NCI-H2107 (cell line): ENCODE measurements at places on chromosomes 16 and 17.

DNA sequence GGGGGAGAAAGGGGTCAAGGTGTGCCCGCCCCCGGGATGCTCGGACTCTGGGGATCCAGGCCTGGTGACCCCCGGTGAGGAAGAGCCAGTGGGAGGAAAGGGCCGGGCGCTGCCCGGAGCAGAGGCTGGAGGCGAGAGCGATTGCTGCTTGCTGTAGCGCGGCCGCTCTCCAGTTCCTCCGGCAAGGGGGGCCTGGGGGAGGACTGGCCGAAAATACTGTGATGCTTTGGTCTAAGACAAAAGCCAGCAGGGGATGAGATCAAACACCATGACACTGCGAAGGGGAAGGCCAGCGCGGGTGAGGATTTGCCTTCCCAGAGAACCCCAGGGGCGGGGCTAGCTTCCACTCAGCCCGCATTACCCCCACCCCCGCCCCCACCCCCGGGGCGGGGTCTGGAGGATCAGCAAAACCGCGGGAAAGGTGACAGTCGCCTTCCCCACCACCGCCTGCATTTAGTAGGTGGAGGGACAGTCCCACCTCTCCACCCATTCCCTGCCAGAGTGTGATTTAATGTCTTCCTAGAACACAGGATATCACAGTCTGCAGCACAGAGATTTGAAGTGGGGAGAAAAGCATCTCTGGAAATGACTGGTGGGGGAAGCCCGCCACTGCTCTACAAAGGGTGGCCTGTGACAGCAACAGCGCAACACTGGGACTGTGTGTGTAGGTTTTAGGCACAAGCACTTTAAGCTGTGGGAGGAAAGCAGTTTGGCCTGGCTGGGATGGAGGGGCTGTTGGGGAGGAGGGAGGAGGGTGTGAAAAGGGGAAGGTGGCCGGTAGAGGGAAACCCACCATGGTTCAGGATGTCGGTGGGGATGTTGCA is 25.7 kb downstream of the MRC2 start:
- peak; percentile 59 for DNase-seq

DNA sequence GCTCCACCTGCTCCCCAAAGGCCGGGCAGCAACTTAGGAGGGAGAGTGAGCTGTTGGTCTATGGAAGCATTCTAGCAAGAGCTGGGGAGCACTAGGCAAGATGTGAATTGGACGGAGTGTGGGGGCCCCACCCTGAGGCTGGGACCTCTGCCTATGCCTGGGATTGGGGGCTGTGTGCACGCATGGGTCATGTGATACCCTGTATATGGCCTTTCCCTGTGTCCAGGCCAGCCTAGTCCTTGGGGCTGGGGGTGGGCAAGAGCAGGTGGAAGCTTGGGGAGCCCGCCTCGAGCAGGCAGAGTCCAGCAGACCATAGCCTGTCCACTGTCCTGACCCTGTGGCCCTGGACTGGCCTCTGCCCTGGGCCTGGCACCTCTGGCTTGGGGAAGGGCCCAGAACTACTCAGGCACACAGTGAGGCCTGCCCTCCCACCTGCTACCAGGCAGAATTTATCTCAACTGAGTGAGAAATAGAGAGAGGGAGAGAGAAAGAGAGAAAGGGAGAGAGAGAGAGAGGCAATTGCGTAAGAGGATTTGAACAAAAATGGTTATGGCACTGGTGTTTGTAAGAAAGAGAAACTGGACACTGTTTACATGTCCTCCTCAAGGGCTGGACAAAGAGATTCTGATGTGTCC is 19.1 kb downstream of the PDP2 start:
- no peak for DNase-seq

DNA sequence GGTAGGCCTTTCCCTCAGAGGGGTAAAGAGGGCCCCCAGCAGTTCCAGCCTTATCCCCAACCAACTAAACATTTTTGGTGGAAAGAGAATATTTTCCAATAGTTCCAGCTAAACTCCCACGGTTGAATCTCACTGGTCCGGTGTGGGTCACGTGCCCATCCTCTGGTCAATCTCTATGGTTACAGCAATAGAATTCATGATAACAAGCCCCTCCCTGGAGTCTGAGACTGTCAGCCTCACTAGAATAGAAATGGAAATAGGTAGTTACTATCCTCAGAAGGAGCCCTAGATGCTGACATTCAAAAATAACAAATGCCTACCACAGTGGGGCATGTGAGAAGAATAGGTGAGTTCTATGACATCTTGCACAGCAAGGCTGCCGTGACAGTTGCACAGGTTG is 37.5 kb upstream of the LITAF start:
- no peak for DNase-seq

- DNase-seq: no peak
Measured at GRCh38 chr16:79192904-79193303, 407.6 kb downstream of the MAF start.

- no peak for DNase-seq
Measured at GRCh38 chr17:39352511-39352910, 48.9 kb downstream of the FBXL20 start.

DNA sequence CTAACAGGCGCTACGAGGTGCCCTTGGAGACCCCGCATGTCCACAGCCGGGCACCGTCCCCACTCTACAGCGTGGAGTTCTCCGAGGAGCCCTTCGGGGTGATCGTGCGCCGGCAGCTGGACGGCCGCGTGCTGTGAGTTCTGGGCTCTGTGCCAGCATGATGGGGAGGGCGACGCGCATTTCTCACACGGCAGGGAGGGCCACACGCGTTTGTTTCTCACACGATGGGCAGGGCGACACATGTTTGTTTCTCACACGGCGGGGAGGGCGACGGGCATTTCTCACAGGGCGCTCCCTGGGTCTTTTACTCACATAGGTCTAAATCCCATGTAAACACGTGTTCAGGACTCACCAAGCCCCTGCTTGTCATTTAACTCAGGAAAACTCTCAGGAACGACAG is 4.4 kb downstream of the GAA start:
- DNase-seq: no peak

GRCh38 chr17:37234106-37234505 is 141.7 kb upstream of the C17orf78 start:
- DNase-seq: no peak

- no peak for DNase-seq
Measured at GRCh38 chr16:47045023-47045422, 71.5 kb upstream of the DNAJA2 start.

GRCh38 chr16:64762211-64762610 is 359.7 kb downstream of the CDH11 start:
- DNase-seq: no peak

DNA sequence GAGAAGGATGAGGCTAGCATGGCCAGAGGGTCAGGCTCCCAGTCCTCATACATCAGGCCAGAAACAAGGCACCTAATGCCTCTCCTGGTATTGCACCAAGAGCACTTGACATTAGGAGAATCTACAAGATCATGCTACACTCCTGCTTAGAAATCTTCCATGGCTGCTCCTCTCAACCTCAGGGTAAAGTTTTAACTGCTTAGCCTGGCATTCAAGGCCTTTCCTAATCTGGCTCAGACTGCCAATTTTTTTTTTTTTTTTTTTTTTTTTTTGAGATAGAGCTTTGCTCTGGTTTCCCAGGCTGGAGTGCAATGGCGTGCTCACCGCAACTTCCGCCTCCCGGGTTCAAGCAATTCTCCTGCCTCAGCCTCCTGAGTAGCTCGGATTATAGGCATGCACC is 8.2 kb downstream of the PIP4K2B start:
- DNase-seq: no peak

- peak; percentile 80 for DNase-seq
Measured at GRCh38 chr17:48547808-48548522, 3.1 kb upstream of the HOXB2 start.

- DNase-seq: no peak
Measured at GRCh38 chr17:41932816-41933389, 2.5 kb downstream of the ODAD4 start.

DNA sequence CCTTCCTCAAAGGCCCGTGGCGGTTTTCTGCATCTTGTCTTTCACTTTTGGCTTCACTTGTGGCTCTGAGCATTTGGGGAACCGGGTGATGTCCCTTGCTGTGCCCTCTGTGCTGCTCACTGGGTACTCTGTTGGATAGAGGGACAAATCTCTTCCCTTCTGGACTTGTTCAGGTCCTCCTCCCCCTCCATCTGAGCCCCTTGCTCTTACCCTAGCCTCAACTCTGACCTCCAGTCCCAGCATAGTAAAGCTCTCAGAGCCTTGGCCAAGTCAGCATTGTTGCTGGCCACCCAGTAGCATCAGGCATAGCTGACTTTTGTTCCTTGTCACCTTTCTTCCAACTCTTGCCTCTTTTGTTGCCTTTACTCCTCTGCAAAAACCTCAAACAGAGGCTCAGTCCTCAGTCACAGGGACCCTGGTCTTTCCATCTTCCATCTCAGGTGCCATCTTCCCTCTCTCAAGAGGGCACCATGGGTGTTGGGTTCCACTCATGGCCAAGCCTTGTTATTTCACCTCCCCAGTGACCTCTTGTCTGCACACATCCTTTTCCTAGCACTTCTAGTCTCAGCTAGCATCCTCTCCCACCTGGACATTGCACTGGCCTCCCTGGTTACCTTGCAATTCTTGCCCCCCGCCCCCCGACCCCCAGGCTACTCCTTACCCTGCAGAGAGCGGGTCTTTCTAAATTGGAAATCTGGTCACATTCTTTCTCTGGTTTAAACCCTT is 393 bp upstream of the PSMB10 start:
- no peak for DNase-seq

DNA sequence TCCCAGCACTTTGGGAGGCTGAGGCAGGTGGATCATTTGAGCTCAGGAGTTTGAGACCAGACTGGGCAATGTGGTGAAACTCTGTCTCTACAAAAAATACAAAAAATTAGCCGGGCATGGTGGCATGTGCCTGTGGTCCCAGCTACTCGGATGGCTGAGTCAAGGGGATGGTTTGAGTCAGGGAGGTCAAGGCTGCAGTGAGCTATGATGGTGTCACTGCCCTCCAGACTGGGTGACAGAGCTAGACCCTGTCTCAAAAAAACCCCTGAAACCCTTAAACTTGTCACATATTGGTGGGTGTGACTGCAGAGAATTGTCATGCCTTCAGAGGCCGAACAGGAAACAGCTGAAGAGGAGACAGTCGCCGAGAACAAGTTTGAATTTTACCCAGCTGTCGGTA is 13.4 kb downstream of the RPTOR start:
- DNase-seq: no peak
